ENCODE measurements at places on chromosomes 5 and 9. TPM values are rescaled to one million over a fixed set of nuclear protein-coding genes. Genes with fewer than 3 reads are reported as not detected.
A peak's percentile ranks its signal among the peaks of the same experiment; 100 is the strongest.

- no peak for DNase-seq
Measured at GRCh38 chr5:55959208-55959607, 35.6 kb downstream of the IL6ST start.

DNA sequence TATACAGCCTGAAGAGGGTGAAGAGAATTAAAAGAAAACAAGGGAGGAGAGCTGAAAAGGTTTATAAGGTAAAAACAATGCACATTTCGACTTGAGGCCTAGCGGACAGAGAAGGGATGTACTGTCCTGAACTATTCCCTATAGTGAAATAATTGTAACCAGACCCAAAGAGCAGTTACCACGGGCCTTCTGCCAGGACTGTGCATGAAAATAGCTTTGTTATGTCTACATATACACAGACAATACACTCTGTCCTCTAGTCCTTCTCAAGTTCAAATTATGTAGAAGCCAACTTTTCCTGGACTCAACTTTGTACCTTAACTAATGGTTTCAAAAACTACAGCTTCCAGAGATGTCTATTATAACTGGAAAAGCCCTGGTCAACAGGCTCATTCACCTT, 223.7 kb downstream of the PCSK5 start:
- no peak for DNase-seq

GRCh38 chr9:22054076-22054475, 45.0 kb upstream of the CDKN2B start:
- DNase-seq: no peak

GRCh38 chr9:93486268-93486667, 32.9 kb upstream of the FAM120AOS start:
- DNase-seq: no peak

- DNase-seq: no peak
Measured at GRCh38 chr5:162817364-162817763, 620.0 kb upstream of the CCNG1 start.

DNA sequence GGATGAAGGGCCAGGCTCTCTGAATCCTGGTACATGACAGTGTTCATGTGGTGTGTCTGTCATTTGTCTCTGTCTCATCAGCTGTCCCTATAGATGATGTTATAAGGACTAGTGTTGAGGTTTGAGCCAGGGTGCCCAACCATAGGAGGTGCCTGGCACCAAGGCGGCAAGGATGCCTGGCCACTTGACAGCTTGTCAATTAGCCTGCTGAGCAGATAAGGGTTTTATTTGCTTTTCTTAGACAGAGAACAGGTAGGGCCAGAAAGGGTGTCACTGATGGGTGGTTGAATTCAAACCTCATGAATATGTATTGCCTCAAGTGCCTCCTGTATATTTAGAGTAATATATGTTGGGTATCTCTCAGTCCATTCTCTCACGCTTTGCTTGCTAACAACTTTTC, 30.1 kb upstream of the AUH start:
- no peak for DNase-seq

DNA sequence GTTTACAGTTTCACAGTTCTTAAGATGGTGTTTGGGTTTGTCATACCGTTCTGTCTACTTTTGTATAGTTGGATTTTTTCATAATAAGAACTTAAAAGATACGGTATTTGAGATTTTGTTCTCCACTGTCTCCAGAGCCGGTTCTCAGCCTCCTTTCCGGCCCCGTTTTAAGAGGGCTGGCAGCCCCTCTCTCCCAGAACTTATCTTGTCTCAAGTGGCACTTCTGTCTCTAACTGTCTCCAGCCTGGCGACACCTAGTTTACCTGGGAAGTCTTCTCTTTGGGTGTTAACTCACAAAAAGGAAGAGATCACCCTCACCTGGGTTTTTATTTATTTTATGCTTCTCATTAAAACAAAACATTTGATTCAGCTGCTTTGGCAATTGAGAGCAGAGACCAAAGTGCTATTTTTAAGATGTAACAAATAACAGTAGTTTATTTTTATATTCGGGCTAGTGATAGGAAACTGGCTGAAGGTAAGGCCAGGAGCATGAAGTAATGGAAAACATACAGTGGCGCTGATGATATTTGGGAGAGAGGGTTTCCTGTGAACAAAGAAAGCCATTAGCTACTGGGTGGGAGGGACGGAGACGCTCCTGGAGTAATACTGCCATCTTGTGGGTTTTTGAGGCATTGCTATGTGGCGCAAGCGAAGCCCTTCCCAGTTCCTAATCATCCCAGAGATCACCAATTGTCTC, 48.3 kb downstream of the ACER2 start:
- peak; percentile 71 for DNase-seq

DNA sequence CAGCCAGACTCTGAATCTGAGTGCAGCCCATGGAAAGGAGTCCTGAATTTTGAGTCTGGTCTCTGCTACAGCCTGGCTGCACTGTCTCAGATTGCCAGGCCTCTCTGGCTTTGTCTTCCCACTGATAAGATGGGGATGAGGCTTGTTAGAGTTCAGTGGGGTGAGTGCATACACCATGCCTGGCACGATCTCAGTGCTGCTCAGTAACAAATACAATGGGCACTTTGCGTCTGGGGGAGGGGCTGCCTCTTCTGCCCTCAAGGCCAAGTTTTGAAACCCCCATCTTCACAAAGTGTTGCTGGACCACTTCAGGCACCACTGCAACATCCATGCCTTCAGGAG, 49.0 kb downstream of the PPARGC1B start:
- no peak for DNase-seq

DNA sequence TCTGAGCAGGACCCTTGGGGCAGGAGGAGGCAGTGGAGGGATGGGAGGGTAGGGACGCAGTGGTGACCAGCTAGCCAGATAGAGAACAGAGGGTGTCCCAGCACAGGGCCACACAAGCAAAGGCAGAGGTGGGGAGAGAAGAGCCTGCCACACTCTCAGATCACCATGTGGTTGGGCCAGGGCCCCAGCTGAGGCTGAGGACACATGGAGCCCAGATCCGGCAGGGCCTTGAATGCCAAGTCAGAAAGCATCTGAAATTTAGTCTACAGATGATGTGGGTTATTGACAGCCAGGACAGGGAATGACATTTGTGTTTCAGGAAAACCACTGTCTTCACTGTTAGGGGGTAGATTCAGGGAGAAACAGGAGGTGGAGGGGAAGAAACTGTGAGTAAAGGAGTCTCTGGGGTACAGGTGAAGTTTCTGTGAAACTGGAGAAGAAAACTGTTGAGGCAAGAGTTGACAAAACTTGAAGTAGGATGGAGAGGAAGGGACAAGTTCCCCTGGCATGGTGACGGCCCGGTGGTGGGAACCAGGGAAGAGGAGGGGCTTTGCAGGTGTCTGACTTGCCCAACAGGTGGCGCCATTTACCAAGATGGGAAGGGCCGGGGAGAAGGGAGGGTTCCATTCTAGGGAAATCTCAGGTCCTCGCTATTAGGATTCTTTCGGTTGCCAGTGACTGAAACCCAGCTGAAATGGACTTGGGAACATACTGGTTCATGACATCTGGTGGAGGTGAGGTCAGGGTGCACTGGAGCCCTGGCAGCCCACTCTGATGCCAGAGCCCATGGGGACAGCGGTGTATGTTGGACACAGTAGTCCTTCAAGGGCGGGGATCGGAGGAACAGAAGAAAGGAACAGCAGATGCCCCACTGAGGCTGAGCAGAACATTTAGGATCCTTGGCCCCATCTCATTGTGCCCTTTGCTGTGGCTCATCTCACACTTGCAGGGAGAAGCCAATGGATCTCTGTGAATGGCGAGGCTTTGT, 100.1 kb downstream of the KCNIP1 start:
- DNase-seq: no peak

- no peak for DNase-seq
Measured at GRCh38 chr5:157162919-157163510, 3.0 kb downstream of the GARIN3 start.

DNA sequence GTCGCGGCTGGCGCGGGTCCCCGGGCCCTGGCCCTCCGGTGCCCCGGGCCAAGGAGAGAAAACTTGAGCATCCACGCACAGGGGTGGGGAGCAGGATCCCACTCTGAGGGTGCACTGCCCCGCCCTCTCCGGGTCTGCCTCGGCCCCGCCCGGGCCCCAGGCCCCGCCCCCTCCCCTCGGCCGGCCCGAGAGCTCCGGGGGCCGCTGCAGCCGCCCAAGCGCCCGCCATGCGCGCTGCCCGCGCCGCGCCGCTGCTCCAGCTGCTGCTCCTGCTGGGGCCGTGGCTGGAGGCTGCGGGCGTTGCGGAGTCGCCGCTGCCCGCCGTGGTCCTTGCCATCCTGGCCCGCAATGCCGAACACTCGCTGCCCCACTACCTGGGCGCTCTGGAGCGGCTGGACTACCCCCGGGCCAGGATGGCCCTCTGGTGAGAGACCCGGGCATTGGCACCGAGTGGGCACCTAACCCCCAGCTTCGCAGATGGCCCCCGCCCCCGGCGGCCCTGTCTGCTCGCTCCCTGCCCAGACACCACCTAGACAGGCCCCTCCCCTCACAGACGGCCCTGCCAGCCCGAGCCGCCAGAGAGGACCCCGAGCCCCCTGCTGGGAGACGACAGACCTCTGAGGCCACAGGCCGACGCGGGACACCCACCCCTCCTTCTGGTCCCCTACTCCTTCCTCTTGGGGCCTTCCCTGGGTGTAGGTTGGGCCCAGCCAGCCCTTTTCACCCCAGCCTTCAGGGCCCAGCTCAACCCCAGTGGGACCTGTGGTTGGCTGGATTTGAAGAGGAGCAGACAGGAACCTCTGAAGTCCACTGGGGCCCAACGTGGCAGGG, at the start of gene CERCAM:
TSS of gene CERCAM (plus strand) at position 207 of the 831 bp plus-strand sequence. CDS start at position 228, 21 bp downstream.
- peak; percentile 65 for DNase-seq

- DNase-seq: no peak
Measured at GRCh38 chr5:97838214-97838613, 655.2 kb upstream of the RIOK2 start.

DNA sequence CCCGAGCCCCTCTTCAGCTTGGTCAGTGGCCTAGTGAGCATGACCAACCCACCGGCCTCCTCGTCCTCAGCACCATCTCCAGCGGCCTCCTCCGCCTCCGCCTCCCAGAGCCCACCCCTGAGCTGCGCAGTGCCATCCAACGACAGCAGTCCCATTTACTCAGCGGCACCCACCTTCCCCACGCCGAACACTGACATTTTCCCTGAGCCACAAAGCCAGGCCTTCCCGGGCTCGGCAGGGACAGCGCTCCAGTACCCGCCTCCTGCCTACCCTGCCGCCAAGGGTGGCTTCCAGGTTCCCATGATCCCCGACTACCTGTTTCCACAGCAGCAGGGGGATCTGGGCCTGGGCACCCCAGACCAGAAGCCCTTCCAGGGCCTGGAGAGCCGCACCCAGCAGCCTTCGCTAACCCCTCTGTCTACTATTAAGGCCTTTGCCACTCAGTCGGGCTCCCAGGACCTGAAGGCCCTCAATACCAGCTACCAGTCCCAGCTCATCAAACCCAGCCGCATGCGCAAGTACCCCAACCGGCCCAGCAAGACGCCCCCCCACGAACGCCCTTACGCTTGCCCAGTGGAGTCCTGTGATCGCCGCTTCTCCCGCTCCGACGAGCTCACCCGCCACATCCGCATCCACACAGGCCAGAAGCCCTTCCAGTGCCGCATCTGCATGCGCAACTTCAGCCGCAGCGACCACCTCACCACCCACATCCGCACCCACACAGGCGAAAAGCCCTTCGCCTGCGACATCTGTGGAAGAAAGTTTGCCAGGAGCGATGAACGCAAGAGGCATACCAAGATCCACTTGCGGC, 1.8 kb downstream of the EGR1 start:
- DNase-seq: no peak

GRCh38 chr5:8848997-8849594, 696.8 kb downstream of the SEMA5A start:
- no peak for DNase-seq

DNA sequence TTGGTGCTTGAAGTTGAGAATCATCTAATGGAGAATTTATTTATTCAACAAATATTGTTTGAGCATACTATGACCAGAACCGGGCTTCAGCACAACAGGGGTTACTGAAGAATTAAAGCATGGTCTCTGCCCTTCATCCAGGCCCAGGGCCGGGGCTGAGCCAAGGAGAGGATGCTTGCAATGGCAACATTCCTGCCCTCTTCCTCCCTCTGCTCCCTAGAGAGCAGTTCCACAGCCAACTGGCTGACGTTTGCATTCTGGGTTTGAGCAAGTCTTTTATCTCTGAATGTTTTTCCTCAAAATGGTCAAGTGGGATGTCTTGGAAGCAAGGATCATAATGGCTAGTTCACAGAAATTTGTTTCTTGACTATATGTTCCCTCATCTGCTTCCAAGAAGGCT, 80.7 kb downstream of the GLDC start:
- DNase-seq: no peak

GRCh38 chr5:97936231-97936630, 753.2 kb upstream of the RIOK2 start:
- DNase-seq: no peak

DNA sequence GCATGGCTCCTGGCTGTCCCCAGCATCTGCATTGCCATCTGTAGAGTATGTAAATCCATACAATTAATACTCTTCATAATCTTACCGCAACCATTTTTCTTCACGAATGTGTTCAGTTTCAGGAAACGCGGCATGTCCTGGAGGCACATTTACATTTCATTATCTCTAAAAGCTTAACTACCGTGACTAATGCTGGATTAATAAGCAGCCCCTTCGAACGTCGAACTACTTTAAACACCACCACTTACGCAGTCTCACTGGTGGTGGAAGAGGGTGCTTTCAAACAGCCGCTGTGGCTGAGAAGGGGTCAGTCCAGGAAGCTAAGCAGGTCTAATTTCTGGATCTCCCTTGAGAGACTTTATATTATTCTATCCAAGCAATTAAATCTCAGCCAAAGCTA, 85.6 kb downstream of the C5orf15 start:
- no peak for DNase-seq

GRCh38 chr5:179558932-179559283, 8.6 kb downstream of the RUFY1 start:
- no peak for DNase-seq

- no peak for DNase-seq
Measured at GRCh38 chr9:83935276-83935935, 14.2 kb upstream of the KIF27 start.

- no peak for DNase-seq
Measured at GRCh38 chr9:71941060-71941568, 29.7 kb downstream of the C9orf85 start.

GRCh38 chr9:91033797-91034196, 232.2 kb downstream of the SYK start:
- peak; percentile 69 for DNase-seq

GRCh38 chr9:114685951-114686350, 4.0 kb upstream of the TEX48 start:
- no peak for DNase-seq

Gene ARHGEF37
- 0.41 TPM for total RNA-seq

Gene PITX1
- total RNA-seq: not detected

Gene PRRX2
- total RNA-seq: not detected

Gene GRM6
- total RNA-seq: not detected

Gene PLPPR1
- total RNA-seq: not detected

Gene IFNB1
- 0.80 TPM for total RNA-seq

Gene PALM2AKAP2
- total RNA-seq: not detected

Gene PTGR1
- 0.59 TPM for total RNA-seq

Gene ANKRD18A
- 15.2 TPM for total RNA-seq

Gene DMXL1
- total RNA-seq: 28.5 TPM

Gene SAXO1
- 0.05 TPM for total RNA-seq

Gene RLN2
- 2.4 TPM for total RNA-seq

Gene LRRC26
- total RNA-seq: not detected

Gene PAM
- 88.0 TPM for total RNA-seq
